ENCODE measurements at places on chromosomes 11 and 22.

GRCh38 chr11:65492637-65493366 is 6.0 kb upstream of the MALAT1 start:
- no peak for DNase-seq

DNA sequence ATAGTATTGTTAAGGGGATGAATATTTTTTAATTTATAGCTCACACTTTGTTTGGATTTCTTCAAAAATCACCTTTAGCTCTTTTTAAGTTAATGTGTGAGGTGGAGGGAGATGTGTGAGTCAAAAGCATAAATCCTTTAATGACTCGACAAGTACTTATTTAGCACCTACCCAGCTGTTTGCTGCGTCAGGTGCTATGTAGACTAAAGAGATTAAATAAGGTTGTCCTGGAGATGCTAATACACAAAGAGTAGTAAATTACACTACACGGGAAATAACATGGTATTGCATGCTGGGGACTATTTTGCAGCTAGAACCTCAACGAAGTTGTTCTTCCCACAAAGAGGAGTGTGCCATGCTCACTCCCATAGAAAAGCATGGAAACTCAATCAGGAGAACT is 583.3 kb upstream of the TENM4 start:
- DNase-seq, result no peak

- DNase-seq, result no peak
Measured at GRCh38 chr22:37913233-37913721, 7.2 kb downstream of the MICALL1 start.

- DNase-seq, result no peak
Measured at GRCh38 chr22:44491269-44492035, 6.6 kb downstream of the RTL6 start.

DNA sequence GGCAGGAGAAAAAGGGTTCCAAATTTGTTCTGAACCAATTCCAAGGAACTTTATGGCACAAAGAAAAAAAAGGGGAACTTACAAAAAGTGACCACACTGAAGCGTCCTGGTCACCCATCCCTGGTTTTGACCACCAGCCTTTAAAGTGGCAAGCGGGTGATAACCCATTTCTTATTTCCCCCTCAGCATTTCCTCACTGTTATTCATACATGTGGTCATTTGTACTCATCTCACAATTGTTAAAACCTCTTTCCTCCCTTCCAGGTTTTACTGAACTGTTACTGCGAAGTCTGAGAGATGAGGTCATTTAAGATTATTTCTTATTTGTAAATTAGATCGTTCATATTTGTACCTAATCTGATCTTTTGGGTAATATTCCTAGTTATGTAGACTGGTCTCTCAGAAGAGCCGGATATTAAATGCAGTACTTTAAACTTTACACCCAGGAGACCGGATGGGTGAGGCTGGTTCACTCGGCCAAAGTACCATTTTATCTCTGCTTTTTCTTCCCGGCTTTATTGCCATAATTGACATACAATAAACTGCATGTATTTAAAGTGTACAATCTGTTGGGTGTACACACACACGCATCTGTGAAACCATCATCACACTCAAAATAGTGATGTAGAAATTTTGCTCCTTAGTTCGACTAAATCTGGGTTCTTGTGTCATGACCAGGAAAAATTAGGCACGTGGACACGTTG is 47.0 kb downstream of the CDPF1 start:
- DNase-seq, result no peak

DNA sequence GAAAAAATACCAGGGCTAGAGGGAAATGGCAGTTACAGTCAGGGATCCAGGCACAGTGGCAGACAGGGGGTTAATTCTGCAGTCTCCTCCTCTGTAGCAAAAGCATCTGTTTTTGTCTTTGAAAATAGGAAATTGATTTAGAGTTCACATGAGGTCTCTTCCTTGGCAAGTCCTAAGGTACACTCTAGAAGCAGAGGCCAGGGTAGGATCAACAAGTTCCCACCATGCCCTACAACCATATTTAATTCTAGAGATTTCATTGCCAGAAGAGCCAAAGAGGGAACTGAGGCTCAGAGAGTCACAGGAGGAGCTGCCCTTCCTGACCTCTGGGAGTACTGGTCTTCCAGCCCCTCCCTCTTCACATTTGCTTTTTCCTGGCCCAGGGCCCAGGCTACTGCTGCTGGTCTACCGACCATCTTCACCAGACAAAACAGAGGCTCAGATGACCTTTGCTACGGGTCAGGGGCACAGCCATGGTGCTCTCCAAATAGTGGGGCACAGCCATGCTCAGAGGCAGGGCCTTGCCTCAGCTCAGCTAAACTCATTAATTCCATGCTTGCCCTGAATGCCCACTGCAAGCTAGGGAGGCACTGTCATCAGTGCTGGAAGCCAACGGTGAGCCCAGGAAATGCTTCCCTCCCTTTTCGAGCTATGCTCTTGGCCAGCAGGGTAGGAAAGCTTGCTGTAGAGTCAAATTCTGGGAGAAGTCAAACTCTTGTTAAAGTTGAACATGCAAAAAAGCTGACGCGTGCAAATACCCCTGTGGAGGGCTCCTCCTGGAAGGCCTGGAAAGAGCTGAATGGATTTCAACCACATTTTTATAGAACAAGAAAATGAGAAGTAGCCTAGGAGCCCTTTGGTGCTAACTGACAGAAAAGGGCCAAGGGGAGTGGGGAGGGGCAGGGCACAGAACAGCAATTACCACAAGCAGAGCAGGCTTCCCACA is 11.7 kb upstream of the CHRM4 start:
- DNase-seq, result no peak

- DNase-seq, result no peak
Measured at GRCh38 chr11:87659807-87660206, 515.4 kb downstream of the RAB38 start.

DNA sequence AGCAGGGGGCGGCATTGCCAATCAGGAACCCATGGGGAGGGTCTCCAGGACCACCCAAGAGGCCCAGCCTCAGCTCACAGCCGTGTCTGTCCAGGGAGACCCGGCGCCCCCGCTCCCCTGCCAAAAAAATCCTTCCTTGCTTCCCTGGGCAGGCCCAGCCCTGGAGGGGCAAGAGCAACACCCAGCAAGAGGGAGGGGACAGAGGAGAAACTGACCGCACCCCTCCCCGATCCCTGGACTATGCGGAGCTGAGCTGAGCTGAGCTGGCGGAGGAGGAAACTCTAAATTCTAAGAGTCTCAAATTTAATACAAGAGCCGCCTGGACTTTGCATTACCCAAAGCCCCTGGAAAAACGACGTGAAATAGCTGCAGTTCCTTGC is 52.0 kb upstream of the SHISAL1 start:
- no peak for DNase-seq

All from CD4-positive, alpha-beta T cell (primary cell).